ENCODE measurements at places on chromosomes 1 and 21. TPM values are rescaled to one million over a fixed set of nuclear protein-coding genes. Genes with fewer than 3 reads are reported as not detected.

- no peaks in the 10 kb centered on the region for H3K27me3 ChIP-seq
- no peak for DNase-seq
- H3K4me3 ChIP-seq: no peak overlapping the region
- H3K36me3 ChIP-seq: no peaks in the 10 kb centered on the region
Observed at GRCh38 chr1:244269169-244269568, 182.5 kb downstream of the ADSS2 start.

CGN gene
- 1.2 TPM for total RNA-seq

DNA sequence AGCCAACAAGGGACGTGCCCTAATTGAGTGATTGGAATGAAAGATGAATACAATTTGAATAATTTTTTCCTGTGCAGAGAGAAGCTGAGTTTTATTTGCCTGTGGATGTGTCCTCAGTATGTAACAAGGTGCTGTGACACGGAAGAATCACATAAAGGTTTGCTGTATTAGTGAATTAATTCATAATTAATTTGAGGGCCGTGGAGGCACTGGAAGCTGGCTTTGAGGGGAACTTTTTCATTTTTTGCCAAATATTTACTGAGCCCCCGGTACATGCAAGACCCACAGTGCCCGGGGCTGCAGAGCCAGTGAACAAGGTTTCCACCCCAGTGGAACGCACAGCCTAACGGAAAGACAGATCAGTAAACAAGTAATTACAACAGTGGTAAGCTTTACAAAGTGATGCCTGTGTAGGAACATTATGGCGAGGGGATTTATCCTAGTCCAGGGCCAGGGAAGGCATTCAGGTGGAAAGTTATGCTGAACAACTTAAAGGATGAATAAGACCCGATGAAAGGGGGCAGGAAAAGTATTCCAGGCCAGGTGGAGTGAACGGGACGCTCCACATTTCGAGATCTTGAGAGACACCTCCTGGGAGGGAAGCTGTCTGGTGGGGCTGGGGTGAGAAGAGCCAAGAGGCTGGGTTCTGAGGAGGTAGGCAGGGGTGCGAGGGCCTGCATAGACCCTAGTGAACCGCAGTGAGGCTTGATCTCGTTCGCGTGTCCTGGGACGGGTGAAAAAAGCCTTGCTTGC, 773 bp upstream of the RCC2 start:
- peak overlapping the region; percentile 99 for H3K4me3 ChIP-seq
- H3K36me3 ChIP-seq: peaks cover 28% of the 10 kb centered on the region
- H3K4me1 ChIP-seq: peaks cover 44% of the 10 kb centered on the region
- H3K27me3 ChIP-seq: no peaks in the 10 kb centered on the region

TCP10L gene
- not detected for total RNA-seq

- no peak overlapping the region for H3K4me3 ChIP-seq
- peaks cover 22% of the 10 kb centered on the region for H3K36me3 ChIP-seq
- no peaks in the 10 kb centered on the region for H3K27me3 ChIP-seq
Observed at GRCh38 chr21:25578056-25578961, 29.0 kb downstream of the MRPL39 start.

KCNJ15 gene
- not detected for total RNA-seq

GRCh38 chr1:223177681-223178080, 34.6 kb upstream of the TLR5 start:
- H3K4me1 ChIP-seq: peaks cover 15% of the 10 kb centered on the region
- H3K36me3 ChIP-seq: no peaks in the 10 kb centered on the region
- H3K4me3 ChIP-seq: no peak overlapping the region
- no peaks in the 10 kb centered on the region for H3K27me3 ChIP-seq
- H3K27ac ChIP-seq: no peak overlapping the region

BATF3 gene
- total RNA-seq: 3.3 TPM

- no peaks in the 10 kb centered on the region for H3K36me3 ChIP-seq
- no peak for DNase-seq
- H3K4me3 ChIP-seq: no peak overlapping the region
- H3K27me3 ChIP-seq: no peaks in the 10 kb centered on the region
- H3K4me1 ChIP-seq: no peaks in the 10 kb centered on the region
Observed at GRCh38 chr1:76668046-76668445, 199.2 kb upstream of the ST6GALNAC5 start.

GRCh38 chr1:7402548-7402850, 368.6 kb upstream of the VAMP3 start:
- peak; percentile 9 for DNase-seq
- no peaks in the 10 kb centered on the region for H3K27me3 ChIP-seq
- H3K4me3 ChIP-seq: no peak overlapping the region
- H3K4me1 ChIP-seq: peaks cover 14% of the 10 kb centered on the region
- no peaks in the 10 kb centered on the region for H3K36me3 ChIP-seq
- H3K27ac ChIP-seq: peak overlapping the region; percentile 63

FOXD2 gene
- 10.7 TPM for total RNA-seq

KIF21B gene
- total RNA-seq: 1.7 TPM

GRCh38 chr1:225508538-225509375, 80.9 kb upstream of the LBR start:
- peaks cover 17% of the 10 kb centered on the region for H3K4me1 ChIP-seq
- H3K27ac ChIP-seq: peak overlapping the region; percentile 69
- H3K36me3 ChIP-seq: peaks cover 53% of the 10 kb centered on the region
- peak; percentile 93 for DNase-seq
- no peaks in the 10 kb centered on the region for H3K27me3 ChIP-seq
- no peak overlapping the region for H3K4me3 ChIP-seq

DNA sequence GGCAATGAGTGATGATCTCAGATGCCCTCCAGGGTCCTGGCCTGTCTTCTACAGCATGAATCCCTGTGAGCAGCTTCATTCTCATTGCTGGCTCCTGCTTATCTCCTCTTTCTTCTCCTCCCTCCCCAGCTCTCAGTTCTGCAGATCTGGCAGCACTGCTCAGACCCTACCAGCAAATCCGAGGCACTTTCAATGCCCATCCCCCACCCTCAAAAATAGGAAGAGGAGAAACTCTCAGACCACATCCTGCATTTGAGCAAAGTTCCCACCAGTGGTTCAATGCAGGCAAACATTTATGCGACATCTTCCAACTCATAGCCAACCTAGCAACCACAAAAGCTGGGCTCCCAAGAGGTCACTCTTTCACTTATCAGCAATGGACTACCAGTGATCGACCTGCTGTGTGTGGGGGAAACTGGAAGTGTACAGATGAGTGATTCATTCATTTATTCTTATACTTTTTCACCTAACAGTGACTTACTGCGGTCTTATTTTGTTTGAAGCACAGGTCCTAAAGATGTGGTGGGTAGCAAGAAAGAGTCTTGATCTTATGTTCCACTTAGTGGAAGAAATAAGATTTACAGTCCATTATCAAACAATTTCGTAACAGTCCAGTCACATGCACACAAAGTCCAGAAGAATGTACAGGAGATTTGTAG, 5.8 kb upstream of the CHI3L2 start:
- no peak for DNase-seq
- H3K36me3 ChIP-seq: no peaks in the 10 kb centered on the region
- no peak overlapping the region for H3K4me3 ChIP-seq
- no peaks in the 10 kb centered on the region for H3K4me1 ChIP-seq

RHD gene
- not detected for total RNA-seq

- H3K27me3 ChIP-seq: no peaks in the 10 kb centered on the region
- DNase-seq: peak; percentile 19
Observed at GRCh38 chr1:5945445-5945844, 46.8 kb downstream of the NPHP4 start.

Measured in SJSA1 (cell line).